ENCODE measurements at places on chromosomes 4 and X.

- no peak for DNase-seq
These were observed 27.2 kb upstream of the SEC24B start for GRCh38 chr4:109406337-109406931.

DNA sequence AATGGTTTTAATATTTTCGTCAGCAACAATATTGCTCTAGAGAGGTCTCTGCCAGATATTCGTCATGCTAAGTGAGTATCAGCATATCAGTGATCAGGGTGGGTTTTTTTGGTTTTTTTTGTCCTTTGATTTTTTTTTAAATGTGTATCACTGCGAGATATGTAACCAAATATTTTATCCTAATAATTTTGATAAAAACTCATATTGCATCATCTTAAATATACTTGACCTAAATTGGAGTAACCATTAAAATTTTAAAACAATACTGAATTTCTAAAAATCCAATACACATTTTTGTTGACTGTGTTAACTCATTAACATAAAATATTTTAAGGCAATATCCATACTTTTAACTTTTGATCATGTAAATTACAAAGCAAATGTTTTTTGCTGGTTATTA lies 498.5 kb downstream of the GALNTL6 start:
- DNase-seq, result no peak

DNA sequence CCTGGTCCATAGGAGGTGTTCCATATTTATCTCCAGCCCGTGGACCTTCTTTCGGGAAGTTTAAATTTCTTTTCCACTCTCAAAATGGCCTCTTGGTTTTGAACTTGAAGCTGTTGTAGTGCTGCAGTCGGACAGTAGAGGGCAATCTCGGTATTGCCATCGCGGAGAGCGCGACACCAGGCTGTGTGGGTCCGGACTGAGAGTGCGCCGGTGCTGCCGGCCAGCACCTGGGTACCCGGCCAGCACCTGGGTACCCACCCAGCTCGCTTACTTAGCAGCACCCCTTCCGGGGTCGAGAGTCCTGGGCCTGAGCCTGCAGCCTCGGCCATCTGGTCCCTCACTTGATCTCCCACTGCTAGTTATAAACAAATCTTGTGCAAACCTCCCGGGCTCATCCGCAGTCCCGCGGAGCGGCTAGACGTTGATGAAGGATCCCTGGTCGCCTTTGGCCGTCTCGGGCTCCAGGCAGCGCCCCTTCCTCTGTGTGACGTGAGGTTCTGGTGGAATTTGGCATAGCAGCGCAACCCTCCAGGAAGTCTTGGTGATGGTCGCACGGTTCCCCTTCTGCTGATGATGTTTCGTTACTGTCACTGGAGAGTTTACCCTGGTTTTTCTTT lies 18.0 kb downstream of the FAM9A start:
- no peak for DNase-seq

DNA sequence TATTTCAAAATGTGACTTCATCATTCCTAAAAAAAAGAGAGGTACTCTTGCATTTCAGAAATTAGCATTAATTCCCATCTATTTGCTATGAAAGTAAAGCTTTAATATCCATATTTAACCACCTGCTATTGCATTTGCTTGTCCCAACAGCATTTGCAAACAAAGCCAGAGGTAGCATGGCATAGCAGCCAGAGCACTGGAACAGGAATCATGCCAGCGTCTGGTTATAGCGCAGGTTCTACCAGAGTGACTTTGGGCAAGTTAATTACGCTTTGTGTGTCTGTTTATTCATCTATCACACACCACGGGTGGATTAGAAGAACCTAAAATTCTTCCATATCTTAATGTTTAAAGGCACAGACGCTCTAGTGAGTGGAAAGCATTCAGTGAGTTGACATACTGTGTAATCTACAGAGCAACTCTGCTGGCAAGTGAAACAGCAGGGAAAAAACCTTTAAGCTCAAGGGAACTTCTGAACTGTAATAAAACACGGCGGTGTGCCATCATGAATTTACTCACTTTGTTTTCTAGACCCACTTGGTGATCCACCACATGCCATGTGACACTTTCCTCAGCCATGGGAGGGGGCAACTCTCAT lies 76.6 kb upstream of the QRFPR start:
- DNase-seq, result no peak

- no peak for DNase-seq
These were observed 11.3 kb upstream of the MAGEA10 start for GRCh38 chrX:152149648-152150047.

DNA sequence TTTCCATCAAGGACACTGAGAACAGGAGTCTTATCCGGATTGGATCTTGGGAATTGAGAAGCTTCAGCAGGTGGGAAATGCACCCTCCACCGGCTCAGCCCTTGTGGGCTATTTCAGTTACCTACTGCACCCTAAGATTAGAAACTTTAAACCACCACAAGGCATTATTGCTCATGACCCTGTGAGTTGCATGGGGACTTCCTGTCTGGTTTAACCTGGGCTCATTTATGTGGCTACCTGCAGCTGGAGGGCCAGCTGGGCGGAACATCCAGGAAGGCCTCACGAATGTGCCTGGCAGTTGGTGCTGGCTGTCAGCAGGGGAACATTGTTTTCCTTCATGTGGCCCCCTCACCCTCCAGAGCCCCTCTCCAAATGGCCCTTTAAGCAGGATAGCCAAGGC lies 164.1 kb downstream of the DEFB131A start:
- no peak for DNase-seq

Data from 8988T (cell line).